ENCODE measurements at places on chromosomes 11 and 22.
A peak's percentile ranks its signal among the peaks of the same experiment; 100 is the strongest.

GRCh38 chr11:116485425-116485824, 287.4 kb downstream of the BUD13 start:
- DNase-seq = no peak

DNA sequence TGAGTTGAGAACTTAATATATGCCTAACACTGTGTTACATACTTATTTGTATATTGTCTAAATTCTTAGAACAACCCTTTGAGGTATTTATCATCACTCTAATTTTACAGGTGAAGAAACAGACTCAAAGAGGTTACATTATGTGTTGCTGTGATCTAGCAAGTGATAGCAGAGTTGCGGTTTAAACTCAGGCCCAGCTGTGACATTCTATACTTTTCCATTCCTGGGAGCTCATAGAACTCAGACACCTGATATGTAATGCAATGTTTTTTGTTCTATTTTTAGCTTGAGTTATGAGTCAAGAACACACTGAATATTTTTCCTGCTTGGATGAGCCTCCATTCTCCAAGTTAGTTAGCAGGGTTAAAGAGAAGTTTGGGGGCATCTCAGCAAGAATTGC, 449.7 kb upstream of the DDI1 start:
- no peak for DNase-seq

DNA sequence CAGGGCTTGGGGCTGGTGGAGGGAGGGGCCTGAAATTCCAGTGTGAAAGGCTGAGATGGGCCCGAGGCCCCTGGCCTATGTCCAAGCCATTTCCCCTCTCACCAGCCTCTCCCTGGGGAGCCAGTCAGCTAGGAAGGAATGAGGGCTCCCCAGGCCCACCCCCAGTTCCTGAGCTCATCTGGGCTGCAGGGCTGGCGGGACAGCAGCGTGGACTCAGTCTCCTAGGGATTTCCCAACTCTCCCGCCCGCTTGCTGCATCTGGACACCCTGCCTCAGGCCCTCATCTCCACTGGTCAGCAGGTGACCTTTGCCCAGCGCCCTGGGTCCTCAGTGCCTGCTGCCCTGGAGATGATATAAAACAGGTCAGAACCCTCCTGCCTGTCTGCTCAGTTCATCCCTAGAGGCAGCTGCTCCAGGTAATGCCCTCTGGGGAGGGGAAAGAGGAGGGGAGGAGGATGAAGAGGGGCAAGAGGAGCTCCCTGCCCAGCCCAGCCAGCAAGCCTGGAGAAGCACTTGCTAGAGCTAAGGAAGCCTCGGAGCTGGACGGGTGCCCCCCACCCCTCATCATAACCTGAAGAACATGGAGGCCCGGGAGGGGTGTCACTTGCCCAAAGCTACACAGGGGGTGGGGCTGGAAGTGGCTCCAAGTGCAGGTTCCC, at the start of gene APOC3:
Gene APOC3, plus strand, starts transcription at position 383 of the 659 bp plus-strand sequence. CDS start 676 bp downstream, outside the sequence.
- DNase-seq = peak; percentile 19

DNA sequence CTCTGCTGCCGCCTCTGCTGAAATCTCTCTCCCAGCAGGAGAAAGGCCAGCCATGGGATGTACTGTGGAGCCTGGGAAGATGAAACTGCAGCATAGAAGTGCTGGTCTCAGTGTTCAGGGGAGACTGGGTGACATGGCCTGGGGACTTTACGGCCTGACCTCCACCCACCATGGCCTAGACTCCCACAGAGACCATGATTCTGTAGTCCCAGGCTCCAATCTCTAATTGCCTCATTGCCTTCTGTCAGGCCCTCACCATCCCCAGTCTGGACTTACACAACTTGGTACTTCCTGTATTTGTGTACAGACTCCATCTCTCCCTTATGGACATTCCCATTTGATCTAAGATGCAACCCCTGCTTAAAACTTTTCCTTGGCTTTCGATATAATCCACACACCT, 43.1 kb downstream of the TRAF6 start:
- no peak for DNase-seq

GRCh38 chr22:47195484-47196165, 433.2 kb downstream of the TBC1D22A start:
- peak; percentile 5 for DNase-seq

DNA sequence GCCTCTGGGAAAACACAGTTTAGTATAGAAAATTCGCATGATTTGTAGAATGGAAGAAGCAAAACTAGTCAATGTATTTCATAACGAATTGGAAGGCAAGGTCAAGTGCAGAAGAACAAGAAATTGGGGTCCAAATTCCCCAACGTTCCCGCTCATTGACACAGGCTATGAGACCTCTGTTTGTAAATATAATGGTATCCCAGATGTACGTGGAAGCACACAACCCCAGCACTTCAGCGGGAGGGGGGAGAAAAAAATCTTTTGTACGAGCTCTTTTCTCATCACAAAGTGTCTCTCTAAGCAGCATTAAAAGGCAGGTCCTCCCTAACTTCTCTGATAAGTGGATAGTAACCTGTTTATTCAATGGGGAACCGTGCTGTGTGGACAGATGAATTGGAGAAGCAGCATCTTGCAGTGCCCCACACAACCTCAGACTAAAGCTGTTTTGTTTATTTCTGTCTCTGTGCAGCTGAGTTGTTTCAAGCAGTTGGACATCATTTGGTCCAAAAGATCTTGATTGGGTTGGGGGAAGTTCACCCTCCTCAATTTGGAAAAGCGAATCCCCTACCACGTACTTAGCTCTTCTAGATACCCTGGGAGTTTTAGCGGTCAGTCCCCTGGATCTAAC, 1.1 kb upstream of the GAB2 start:
- DNase-seq = peak; percentile 12

DNA sequence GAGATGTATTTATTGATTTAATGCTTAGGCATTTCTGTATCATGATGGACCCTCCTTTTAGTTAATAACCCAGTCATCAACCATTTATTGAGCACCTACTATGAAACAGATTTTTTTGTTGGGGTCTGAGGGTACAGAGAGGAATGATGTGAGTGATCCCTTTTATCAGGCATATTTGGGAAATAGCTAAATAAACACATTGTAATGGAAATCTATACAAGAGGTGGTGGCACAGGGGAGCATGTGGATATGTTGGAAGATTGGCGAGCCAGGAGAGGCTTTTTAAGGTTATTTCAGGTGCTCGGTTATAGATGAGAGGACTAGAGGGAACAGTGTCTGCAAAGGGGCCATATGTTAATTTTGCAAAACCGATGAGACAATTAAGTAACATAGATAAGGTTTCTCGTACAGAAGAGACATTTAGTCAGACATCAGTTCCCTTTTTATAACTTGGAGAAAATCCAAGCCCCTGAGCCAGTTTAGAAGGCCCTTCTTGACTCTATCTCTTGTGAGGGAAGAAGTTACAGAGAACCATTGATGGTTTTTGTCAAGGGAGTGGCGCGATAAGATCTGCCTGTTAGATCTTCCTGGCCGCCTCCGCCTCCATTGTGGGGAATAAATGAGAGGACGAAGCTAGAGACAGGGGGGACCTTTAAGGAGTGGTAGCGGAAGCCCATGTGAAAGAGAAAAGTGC, 2.0 kb downstream of the ATXN10 start:
- DNase-seq = no peak

GRCh38 chr22:47586946-47587345, 824.5 kb downstream of the TBC1D22A start:
- DNase-seq = no peak

- no peak for DNase-seq
Measured at GRCh38 chr11:42171046-42171445, 711.6 kb upstream of the LRRC4C start.

DNA sequence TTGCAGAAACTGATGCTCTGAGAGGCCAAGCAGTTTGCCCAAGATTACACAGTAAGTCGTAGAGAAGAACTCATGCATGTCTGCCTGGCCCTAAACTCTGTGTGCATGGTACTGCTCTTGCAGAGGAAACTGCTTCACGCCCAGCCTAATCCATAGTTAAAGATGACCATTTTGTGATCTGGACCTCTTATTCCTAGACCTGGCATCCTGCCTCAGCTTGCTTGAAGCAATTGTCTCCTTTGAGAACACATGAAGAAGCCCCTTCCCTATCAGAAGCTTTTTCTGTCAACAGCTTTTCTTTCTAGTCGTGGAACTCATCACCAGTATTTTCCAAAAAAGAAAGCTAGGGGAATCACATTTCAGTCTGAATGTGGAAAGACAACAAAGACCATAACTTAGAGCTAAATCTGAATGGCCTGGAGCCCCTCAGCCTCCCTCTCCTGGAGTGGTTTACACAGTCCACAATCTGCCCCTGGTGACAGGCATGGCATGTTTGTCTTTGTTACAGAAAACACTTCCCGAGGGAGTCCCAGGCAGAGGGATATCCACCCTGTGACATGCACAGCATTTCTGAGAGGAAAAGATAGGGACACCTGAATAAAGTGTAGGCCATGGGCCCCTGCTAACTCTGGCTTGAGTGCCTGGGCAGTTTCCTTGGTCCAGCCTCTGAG, 2.9 kb upstream of the FZD4 start:
- no peak for DNase-seq

DNA sequence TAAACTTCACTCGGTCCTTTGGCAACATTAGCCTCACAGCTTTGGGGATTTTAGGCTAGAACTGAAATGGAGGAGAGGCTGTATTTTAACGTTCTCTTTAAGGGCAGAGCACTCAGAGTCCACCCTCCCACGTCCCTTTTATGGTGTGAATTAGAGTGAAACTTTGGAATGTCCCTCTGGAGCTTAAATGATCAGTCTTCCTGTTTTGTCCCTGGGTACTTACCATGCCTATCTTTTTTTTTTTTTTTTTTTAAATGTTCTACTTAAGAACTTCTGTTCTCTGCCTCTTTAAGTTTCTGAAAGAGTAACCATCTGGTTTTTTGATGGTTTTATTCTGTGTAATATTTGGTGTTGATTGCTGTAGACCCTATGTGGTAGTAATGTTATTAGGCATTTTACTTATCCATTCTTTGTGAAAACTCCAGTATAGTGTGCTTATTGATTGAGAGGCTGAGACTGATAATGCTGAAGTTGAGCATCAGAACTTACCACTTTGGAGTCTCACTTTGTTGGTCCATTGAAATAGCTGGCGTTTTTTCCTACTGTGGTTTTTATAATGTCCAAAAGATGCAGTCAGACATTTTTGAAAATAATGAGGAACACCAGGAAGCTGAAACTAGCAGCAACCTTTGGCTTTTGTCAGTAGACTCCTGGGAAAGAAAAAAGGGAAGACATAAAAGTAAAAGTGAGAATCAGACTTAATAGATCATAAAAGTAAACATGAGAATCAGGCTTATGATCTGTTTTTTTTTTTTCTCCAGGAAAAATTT, 11.6 kb downstream of the UVRAG start:
- no peak for DNase-seq

DNA sequence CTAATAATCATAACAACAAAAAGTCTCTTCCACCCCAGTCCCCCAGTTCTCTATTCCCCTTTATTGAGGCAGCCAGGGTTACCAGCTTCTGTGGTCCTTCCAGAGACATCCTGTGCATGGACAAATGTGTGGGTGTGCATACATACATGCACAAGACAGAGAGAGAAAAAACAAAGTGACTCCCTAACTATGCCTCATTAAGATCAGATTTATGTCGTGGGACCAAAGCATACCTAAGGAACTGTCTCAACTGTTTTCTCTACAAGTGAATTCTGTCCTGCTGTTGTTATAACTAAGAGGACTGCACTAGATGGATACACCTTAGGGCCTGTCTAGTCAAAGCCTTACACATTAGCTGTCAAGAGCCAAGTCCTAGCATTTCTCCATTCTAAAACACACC, 106.7 kb downstream of the MRTFA start:
- DNase-seq = no peak

DNA sequence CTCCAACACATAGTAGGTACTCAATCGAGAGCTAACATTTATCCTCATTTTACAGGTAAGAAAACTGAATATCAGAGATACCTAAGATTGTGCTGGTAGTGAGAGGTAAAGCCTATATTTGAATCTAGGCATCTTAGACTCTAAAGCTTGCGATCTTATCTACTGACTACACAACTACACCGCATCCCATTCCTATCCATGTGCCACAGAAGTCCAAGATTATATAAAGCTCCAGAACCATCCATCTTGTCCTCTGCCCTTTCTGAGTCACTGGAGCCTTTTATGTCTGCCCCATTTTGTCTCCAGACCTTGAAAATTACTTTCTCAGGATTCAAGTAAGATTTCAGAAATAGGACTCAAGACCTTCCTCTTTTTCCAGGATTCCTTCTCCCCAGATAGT, 84.4 kb downstream of the OR5AK2 start:
- peak; percentile 32 for DNase-seq

DNA sequence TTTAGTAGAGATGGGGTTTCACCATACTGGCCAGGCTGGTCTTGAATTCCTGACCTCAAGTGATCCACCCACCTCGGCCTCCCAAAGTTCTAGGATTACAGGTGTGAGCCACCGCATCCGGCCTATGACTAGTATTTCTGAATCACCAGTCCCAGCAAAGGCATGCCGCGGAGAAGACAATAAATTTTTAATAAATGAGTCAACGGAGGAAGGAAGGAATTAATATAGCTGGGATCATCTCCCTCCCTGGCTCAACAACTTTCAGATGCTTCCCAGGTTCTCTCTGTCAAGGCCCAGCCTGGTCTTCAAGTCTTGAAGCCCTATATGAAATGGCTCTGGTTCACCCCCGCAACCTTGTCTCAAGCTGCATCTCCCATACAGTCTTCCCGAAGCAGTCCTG, 45.7 kb downstream of the CYTH4 start:
- peak; percentile 93 for DNase-seq

DNA sequence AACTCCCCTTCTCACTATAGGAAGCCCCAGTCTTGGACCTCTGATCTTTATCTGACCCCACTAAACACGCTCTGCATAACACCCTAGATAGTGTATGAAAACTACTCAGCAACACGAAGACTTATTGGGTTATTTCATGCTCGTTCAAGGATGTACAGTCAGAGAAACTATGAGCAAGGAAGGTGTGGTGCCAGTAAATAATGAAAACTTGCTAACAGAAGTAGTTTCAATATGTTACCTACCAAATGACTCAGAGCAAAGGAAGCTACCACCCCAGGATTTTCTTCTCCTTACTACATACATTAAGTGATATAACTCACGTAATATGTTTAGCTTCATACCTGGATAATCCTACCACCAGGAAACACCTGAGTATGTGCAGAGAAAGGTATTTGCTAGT, 25.9 kb upstream of the LYVE1 start:
- no peak for DNase-seq

Measured in M059J (cell line).